ENCODE measurements at places on chromosomes 13 and 19.
A peak's percentile ranks its signal among the peaks of the same experiment; 100 is the strongest.

DNA sequence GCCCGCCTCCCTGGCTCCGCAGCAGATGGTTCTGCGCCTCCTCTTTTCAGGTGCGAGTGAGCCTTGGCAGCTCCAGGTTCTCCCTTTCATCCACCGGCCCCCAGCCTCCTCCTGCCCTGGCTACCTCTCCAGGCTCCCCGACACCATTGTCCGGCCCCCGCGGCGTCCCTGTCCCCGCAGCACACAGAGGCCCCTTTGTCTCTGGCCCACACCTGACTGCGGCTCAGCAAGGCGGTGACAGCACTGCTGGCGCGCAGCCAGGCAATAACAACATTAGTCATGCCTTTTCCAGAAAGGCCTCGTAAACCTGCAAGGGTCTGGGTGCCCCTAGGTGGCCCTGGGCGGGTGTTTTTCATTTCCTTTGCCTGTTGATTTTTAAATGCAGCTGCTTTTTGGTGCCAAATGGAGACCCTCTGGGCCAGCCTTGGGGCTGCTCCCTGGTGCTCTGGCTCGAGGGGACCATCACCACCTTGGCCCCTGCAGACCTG, 73.2 kb upstream of the MEDAG start:
- DNase-seq, result peak; percentile 81

GRCh38 chr13:39108783-39109182, 70.5 kb downstream of the NHLRC3 start:
- no peak for DNase-seq

DNA sequence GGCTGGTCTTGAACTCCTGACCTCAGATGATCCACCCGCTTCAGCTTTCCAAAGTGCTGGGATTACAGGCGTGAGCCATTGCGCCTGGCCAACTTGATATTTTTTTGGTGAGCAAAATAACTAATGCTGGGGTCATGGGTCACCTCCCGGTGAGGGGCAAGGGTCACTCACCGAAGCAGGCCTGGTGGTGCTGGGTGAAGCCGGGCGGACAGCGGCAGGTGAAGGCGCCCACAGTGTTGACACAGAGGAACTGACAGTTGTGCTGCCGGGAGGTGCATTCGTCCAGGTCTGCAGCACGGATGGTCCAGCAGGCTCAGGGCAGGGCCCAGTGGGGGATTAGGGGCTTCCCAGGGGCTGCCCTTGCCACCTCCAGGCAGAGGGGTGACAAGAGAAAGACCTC, 28.3 kb downstream of the CCL25 start:
- DNase-seq, result no peak

- DNase-seq, result no peak
Measured at GRCh38 chr19:8399681-8400188, 9.6 kb downstream of the RAB11B start.

DNA sequence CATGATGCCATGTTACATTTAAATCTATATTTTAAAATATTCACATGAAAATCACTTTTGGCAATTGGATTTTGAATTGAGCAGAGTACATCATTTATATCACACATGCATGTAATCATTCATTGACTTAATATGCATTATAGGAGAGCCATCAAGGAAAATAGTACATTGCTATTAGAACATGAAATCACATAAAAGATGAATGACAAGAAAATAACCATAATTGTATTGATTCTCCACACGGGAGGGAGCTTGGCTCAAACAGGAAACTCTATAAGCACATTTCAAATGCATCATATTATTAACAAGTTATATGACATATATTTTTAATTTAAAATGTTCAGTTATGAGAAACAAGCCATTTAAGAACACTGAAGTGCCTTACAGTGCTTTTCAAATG, 208.6 kb upstream of the PRR20A start:
- DNase-seq, result no peak

DNA sequence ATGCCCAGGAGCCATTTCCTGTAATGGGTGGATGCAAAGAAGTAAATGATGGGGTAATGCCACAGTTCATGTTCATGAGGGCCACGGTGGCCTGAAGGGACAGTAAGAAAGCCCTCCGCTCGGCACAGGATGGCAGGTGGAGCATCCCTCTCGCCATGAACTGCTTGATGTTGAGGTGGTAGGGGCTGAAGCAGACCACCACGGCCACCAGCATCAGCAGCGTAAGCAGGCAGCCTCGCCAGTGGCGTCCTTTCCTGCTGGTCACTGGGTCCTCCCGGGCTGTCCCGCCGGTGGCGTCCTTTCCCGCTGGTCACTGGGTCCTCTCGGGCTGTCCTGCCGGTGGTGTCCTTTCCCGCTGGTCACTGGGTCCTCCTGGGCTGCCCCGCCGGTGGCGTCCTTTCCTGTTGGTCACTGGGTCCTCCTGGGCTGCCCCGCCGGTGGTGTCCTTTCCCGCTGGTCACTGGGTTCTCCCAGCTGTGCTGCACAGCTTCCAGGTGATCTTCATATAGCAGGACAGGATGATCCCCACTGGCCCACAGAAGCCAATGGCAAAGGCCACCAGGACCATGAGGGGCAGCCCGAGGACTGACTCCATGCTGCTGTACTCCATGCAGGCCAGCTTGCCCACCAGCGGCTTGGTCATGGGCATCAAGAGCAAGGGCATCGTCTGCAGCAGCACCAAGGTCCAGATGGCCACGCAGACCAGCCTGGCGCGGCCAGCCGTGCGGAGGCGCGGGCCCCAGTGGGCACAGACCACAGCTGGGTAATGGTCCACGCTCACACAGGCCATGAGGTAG, 93.2 kb upstream of the TM9SF2 start:
- DNase-seq, result no peak

GRCh38 chr13:83449668-83450395, 432.4 kb downstream of the SLITRK1 start:
- DNase-seq, result no peak

DNA sequence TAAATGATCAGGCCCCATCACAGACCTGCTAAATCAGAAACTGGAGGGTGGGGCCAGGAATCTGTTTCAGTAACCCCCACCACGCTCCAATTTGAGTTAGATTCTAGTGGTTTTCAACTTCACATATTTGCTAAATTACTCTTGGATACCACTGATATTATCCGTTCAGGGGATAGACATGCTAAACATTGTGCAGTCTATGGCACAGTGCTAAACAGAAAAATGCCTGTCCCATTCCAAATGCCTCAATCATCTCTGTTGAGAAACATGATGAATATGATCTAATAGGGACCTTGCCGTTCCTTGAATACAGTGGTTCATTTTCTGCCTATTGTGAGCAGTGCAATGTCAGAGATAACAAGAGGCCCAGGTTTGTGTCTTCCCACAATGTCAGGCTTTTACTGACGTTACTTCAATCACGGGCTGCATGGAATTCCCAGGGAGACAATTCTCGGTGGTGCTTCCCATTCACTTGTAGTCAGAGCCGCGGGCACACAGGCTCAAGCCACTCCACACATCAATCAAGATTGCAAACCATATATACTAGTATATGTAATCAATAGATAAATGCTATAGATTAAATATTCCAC, 52.7 kb downstream of the MYO16 start:
- no peak for DNase-seq

DNA sequence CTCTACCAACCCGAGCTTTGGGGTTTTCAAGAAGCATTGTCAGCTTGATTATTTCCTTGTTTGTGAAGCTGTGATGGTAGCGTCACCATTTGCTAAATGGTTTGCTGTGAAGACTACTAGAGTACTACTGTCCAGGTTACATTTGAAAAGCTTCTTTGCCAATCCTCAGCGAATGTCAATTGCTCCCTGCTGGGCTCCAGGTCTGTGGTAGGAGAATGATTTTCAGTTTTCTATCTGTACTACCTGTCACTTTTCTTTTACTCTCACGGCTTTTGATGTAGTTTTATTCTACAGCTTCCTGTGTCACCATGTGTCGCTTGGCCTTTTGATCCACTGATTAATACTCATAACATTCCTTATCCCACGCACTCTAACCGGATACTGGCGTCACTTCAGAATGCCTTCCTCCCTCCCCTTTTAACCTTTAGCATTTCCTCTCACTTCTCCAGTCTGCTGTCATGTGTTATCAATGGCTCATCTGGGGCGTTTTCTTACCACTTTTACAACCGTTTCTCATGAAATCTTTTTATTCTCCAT, 7.5 kb upstream of the GPR183 start:
- DNase-seq, result no peak

DNA sequence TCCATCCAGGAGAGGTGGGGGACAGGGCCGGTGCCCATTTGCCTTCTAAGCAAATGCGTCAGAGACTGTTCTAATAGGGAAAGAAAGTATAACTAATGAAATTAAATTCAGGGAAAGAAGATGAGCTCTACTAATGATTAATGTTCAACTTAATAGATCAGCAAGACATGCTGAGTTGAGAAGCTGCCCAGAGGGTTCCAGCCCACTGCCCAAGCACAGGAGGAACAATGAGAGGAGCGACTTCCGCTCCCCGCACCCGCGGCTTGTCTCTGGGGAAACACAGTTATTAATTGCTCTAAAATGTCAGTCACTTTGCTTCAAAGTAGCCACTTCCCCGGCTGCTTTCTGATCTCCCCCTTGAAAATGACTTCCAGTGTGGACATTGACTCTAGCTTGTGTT, 331.3 kb downstream of the UQCRFS1 start:
- DNase-seq, result no peak

- no peak for DNase-seq
Measured at GRCh38 chr13:51122868-51123566, 11.9 kb upstream of the C13orf42 start.
